ENCODE measurements at places on chromosomes 5 and 9. TPM values are rescaled to one million over a fixed set of nuclear protein-coding genes. Genes with fewer than 3 reads are reported as not detected.

The PCDHGA12 gene
- total RNA-seq = 4.0 TPM

The SLC28A3 gene
- 1.0 TPM for total RNA-seq

The SPINK5 gene
- total RNA-seq = 0.91 TPM

The CTNND2 gene
- 0.79 TPM for total RNA-seq

The ADRA1B gene
- total RNA-seq = 1.6 TPM

The CARD9 gene
- total RNA-seq = 7.0 TPM

- no peaks in the 10 kb centered on the region for H3K36me3 ChIP-seq
- H3K4me1 ChIP-seq = no peaks in the 10 kb centered on the region
- no peak for DNase-seq
These were observed 24.9 kb downstream of the LMX1B start for GRCh38 chr9:126638571-126639132.

- no peaks in the 10 kb centered on the region for H3K27me3 ChIP-seq
- H3K4me3 ChIP-seq = no peak overlapping the region
- H3K36me3 ChIP-seq = no peaks in the 10 kb centered on the region
These were observed 38.0 kb upstream of the OSMR start for GRCh38 chr5:38807570-38808483.

DNA sequence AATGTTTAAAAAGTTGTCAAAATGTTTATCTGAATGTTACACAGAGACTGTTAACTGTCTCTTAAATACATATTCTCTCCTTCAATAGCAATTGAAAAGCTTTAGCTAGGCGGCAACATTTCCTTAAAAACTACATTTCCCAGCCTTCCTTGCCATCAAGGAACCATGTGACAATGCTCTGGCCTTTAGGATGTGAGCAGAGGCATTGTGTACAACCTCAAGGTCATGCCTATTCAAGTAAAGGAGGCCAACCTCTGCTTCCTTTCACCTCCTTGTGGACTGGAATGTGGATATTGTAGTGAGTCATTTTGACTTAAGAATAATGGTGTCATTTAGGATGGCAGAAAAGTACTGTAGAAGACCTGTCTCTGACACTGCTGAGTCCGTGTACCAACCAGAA is 23.7 kb upstream of the MROH2B start:
- H3K27ac ChIP-seq = no peak overlapping the region
- no peaks in the 10 kb centered on the region for H3K27me3 ChIP-seq
- DNase-seq = no peak

GRCh38 chr9:84655447-84655846 is 14.1 kb upstream of the NTRK2 start:
- H3K27me3 ChIP-seq = no peaks in the 10 kb centered on the region
- no peak overlapping the region for H3K4me3 ChIP-seq
- no peaks in the 10 kb centered on the region for H3K4me1 ChIP-seq
- no peak overlapping the region for H3K27ac ChIP-seq

GRCh38 chr9:31304576-31304975 is 1079.9 kb upstream of the ACO1 start:
- DNase-seq = no peak
- H3K4me1 ChIP-seq = no peaks in the 10 kb centered on the region
- H3K27me3 ChIP-seq = no peaks in the 10 kb centered on the region
- no peak overlapping the region for H3K4me3 ChIP-seq

DNA sequence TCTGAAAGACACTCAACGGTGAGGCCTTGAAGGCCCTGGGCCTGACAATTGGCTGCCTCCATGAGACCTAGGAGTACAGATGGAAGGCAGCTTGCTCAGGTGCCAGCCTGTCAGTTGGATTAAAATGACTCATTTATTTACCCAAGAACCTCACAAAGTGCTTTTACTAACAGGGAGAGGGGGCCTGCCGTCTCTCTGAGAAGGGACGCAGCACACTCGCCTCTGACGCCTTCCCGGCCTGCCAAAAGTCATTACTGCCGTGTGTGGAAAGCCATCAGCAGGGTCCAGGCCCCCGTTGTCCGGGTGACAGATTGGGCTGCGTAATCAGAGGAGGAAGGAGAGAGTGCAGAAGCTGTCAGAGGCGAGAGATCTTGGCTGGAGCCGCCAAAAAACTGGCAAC is 32.4 kb downstream of the DDX31 start:
- no peak overlapping the region for H3K27ac ChIP-seq
- H3K4me3 ChIP-seq = no peak overlapping the region

DNA sequence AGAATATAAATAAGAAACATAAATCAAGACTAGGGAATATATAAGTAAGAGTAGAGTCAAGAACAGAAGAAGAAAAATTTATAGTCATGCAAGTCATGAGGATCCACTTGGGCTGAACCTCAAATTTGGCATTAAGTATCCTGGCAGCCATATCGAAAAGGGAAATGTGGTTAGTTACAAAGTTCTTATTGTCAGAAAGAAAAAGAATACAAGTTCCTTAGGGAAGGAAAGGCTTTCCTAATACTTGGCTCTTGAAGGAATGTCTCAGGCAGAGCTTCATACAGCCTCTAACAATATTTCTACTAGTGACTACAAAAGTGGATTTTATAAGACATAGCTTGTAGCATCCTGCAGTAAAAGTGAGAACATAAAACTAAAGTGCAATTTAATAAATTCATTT is 45.4 kb downstream of the TMEM252 start:
- no peak overlapping the region for H3K27ac ChIP-seq
- no peaks in the 10 kb centered on the region for H3K27me3 ChIP-seq
- H3K4me3 ChIP-seq = no peak overlapping the region
- no peak for DNase-seq
- H3K4me1 ChIP-seq = no peaks in the 10 kb centered on the region
- H3K36me3 ChIP-seq = no peaks in the 10 kb centered on the region

- H3K36me3 ChIP-seq = no peaks in the 10 kb centered on the region
- no peaks in the 10 kb centered on the region for H3K4me1 ChIP-seq
- H3K27ac ChIP-seq = no peak overlapping the region
These were observed 136.0 kb upstream of the NREP start for GRCh38 chr5:111892949-111893348.

- DNase-seq = no peak
- H3K4me1 ChIP-seq = no peaks in the 10 kb centered on the region
- no peaks in the 10 kb centered on the region for H3K36me3 ChIP-seq
These were observed 16.9 kb downstream of the PCSK5 start for GRCh38 chr9:75907329-75907728.

DNA sequence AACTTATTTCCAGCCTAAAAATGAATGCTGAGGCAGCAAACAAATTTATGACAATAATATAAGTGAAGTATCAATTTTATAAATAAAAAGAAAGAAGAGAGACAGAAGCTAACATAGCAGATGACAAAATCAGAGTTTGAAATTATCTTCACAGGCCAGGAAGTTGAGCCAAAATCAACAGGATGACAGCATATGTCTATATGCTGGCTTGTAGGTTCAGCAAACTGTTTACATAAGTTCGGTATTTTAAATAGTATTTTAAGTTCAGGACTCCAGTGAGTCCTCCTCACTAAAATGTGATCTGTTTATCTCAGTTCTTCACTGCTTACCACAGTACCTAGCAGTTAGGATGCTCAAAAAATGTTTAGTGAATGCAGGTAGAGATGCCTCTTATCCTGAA is 359.6 kb upstream of the SMC2 start:
- DNase-seq = no peak
- H3K4me1 ChIP-seq = no peaks in the 10 kb centered on the region
- H3K27ac ChIP-seq = no peak overlapping the region
- H3K36me3 ChIP-seq = no peaks in the 10 kb centered on the region
- H3K27me3 ChIP-seq = no peaks in the 10 kb centered on the region

GRCh38 chr9:16207161-16207560 is 654.3 kb downstream of the CCDC171 start:
- no peaks in the 10 kb centered on the region for H3K36me3 ChIP-seq
- peak overlapping the region; percentile 14 for H3K4me3 ChIP-seq
- H3K27ac ChIP-seq = no peak overlapping the region
- no peaks in the 10 kb centered on the region for H3K27me3 ChIP-seq

- H3K27me3 ChIP-seq = no peaks in the 10 kb centered on the region
- H3K27ac ChIP-seq = no peak overlapping the region
- H3K4me3 ChIP-seq = no peak overlapping the region
- no peak for DNase-seq
- no peaks in the 10 kb centered on the region for H3K4me1 ChIP-seq
These were observed 167.8 kb downstream of the GABRB2 start for GRCh38 chr5:161378701-161379100.

DNA sequence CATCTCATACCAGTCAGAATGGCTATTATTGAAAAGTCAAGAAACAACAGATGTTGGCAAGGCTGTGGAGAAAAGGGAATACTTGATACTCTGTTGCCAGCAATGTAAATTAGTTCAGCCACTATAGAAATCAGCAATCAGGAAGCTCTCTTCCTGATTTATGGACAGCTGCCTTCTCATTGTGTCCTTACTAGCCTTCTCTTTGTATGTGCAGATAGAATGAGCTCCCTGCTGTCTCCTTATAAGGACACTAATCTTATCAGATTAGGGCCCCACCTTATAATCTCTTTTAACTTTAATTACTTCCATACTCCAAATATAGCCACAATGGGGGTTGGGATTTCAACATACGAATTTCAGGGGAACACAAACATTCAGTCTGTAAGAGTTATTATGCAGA is 38.0 kb downstream of the KCNV2 start:
- no peak for DNase-seq
- no peaks in the 10 kb centered on the region for H3K36me3 ChIP-seq
- H3K27me3 ChIP-seq = no peaks in the 10 kb centered on the region
- no peaks in the 10 kb centered on the region for H3K4me1 ChIP-seq
- no peak overlapping the region for H3K27ac ChIP-seq

DNA sequence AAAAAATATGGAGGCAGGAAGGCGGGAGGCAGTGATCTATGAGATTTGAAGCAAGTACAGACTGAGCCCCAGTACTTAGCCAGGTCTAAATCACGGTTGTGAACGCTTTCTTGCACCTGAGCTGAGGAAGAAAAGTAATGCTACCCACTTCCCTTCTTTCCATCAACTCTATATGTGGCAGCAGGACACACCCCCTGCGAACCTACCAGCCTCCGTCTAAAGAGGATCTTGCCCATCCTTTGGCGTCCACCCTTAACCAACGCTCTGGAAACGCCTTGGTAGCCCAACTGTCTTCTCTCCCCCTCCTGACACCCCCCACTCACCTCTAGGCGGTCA is 545 bp downstream of the HMGCS1 start:
- H3K4me3 ChIP-seq = peak overlapping the region; percentile 96
- H3K4me1 ChIP-seq = peaks cover 18% of the 10 kb centered on the region
- H3K27me3 ChIP-seq = no peaks in the 10 kb centered on the region
- H3K36me3 ChIP-seq = no peaks in the 10 kb centered on the region
- DNase-seq = no peak
- peak overlapping the region; percentile 96 for H3K27ac ChIP-seq

DNA sequence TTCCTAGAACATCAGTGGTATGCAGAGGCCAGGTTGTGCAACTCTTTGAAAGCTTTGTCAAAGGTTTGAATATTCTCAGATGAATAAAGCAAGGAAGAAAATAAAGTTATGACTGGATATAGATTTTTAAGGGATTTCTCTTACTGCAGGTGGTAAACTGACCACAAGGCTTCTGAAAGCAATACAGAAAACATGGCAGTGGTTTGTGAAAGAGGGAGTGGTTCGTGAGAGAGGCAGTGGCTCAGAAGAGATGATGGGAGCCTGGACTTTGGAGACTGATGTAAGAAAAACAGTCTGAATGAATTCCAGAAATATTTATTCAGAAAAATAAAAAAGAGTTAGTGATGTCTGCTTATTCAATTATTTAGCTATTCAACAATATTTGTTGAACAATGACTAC is 380.4 kb upstream of the CTNND2 start:
- no peak overlapping the region for H3K4me3 ChIP-seq
- no peak overlapping the region for H3K27ac ChIP-seq
- H3K4me1 ChIP-seq = no peaks in the 10 kb centered on the region

DNA sequence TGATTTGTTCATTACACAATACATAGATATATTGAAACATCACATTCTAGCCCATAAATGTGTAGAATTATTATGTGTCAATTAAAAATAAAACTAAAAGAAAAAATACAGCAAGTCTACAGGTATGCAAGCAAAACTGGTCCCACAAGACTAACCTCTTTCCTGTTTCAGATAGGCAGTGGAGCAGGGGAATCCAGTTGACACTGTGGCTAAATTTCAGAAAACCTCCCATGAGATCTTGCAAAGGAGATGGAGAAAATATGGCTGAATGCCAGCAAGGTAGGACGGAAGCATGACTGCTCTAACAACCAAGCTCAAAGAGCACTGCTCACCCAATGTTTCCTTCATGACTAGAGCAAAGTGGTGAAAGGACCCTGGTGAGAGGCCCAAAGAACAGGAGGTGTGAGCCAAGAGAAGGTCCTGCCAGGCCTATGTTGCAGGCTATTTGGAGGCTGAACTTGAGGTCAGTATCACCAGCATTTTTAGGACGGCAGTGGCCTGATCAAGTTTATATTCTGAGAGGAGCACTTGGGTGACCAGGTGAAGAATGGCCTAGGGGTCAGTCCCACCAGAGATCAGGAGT is 1.1 kb upstream of the SH3TC2 start:
- no peaks in the 10 kb centered on the region for H3K27me3 ChIP-seq
- H3K4me3 ChIP-seq = no peak overlapping the region
- no peaks in the 10 kb centered on the region for H3K4me1 ChIP-seq
- DNase-seq = no peak
- H3K27ac ChIP-seq = no peak overlapping the region

DNA sequence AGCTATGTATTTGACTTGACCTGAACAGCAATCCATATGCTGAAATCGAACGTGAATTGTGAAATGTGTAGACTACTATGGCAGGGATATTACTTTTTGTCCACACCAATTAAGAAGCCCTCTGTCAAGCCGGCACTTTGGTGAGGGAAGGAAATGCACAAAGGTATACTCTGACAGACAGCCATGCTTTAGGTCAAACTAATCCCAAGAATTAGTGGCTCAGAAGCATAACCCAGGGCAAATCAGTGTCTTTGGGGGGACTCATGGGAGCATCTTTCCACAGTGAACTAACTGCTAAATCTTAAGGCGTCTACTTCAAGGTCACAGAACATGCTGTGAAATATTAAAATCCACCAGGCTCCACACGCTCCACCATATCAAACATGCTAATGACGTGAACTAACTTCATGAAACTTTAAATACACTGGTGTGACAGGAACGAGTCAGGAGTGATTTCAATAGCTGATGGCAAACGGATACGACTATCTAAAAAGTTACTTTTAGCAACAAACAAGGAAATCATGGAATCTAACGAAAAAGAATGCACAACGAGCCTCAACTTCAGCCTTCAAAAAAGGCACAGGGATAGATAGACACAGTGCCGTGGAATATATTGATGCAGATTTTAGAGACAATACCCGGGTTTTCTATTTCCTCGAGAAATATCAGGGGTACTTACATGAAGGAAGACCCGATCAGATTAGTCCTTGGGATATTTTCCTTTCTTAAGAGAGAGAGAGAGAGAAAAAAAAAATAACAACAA is 527 bp downstream of the MEF2C start:
- peak overlapping the region; percentile 96 for H3K4me3 ChIP-seq
- no peaks in the 10 kb centered on the region for H3K4me1 ChIP-seq

DNA sequence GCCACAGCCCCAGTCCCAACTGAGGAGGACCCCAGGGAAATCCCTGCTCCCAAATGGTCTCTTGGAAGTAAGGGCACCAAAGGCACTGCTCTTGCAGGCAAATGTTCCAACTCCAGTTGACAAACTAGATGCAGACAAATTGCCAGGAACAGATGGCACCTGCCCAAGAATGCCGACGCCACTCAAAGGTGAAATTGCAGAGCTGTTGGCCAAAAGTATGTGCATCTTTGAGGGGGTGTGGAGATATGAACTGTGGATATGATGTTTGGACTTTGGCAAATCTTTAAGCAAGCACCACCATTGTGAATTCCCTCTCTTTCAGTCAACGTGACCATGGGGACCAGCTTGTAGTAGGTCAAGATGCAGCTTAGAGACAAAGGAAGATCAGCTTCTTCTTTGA is 12.0 kb upstream of the CPLX2 start:
- no peaks in the 10 kb centered on the region for H3K36me3 ChIP-seq
- H3K4me1 ChIP-seq = no peaks in the 10 kb centered on the region
- no peak overlapping the region for H3K4me3 ChIP-seq
- no peak for DNase-seq
- H3K27ac ChIP-seq = no peak overlapping the region
